Effector CD8-positive, alpha-beta T cell (primary cell): ENCODE measurements at places on chromosomes 7 and 10.

DNA sequence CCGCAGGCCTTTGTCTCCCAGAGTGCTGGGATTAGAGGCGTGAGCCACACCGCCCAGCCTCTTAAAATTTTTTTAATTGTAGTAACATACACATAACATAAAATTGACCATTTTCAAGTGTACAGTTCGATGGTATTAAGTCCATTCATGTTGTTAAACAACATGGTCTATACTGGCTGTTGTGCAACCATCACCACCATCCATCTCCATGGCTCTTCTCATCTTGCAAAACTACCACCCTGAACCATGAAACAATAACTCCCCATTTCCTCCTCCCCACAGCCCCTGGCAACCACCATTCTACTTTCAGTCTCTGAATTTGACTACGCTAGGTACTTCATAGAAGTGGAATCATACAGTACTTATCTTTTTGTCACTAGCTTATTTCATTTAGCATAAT, 7.9 kb upstream of the ZFYVE27 start:
- DNase-seq = no peak

- DNase-seq = peak; percentile 70
These were observed at the start of gene LFNG for GRCh38 chr7:2519119-2519930. LFNG (plus strand) TSS chr7:2519774; CDS start chr7:2519862, 88 bp downstream.

- no peak for DNase-seq
These were observed 4.1 kb upstream of the GTPBP4 start for GRCh38 chr10:983971-984655.

DNA sequence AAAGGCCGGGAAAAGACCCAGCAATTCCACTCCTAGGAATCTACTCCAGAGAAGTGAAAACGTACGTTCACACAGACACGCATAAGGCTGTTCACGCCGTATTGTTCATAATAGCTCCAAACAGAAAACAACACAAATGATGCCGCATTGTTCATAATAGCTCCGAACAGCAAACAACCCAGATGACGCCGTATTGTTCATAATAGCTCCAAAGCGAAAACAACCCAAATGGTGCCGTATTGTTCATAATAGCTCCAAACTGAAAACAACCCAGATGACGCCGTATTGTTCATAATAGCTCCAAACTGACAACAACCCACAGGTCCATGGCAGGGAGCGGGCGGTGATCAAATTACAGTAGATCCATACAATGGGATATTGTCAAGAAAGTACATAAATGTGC, 85.2 kb upstream of the DNAAF5 start:
- DNase-seq = no peak

GRCh38 chr10:104337521-104337984, 712 bp downstream of the ITPRIP start:
- no peak for DNase-seq

DNA sequence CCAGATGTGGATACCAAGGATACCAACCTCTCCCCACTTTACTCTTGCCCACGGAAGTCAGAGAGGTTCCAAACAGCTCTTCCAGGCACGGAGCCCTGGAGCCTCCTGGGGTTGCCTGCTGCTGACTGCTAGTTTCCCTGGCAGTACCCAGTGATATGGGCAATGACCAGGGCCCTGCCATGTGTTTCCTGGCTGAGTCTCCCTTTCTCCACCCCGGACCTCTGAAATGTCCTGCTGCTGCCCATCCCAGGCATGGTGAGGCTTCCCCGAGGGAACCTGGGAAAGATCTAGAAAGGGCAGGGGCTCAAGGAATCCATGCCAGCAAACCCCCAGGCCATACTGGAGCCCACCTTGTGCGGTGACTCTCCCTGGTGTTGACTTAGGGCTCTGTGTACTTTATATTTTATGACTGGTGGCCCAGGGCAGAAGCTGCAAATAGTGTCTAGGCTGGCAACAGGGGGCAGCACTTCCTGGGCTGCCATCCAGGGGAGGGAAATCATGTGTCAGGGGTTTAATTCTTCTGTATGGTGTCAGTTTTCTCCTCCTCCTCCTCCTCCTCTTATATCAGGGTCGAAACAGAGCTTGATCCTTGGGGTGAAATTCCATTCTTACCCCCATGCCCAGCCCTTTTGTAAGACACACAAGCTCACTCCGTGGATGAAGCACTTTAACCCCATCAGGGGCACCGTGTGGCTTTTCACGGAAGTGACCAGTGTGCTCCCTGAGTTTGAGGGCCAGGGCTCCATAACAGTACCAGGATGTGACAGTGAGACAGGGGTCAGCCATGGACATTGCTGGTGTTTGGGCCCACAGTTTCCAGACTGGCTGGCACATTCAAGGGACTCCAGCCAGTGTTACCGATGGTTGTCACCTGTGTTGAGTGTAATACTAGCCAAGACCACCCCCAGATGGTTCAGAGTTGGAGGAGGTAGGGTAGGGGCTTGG, 62.4 kb upstream of the GDF10 start:
- no peak for DNase-seq

DNA sequence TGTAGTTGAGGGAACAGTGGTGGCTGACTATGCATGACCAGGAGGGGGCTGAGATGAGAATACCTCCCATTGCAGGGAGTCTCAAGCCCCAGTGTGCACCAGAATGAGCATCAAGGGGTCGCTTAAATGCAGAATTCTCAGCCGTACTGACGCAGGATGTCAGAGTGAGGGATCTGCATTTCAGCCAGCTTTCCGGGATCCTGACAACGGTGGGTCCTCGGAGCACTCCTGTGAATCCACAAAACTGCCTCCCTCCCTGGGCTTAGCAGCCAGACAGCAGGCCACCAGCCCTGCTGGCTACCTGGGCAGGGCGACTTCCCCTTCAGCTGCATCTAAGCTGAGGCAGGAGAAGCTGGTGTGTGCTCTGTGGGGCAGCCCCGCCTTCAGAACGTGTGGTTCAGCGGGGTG, 21.8 kb upstream of the LOXL4 start:
- DNase-seq = no peak

GRCh38 chr10:119652361-119652730, 1.2 kb downstream of the BAG3 start:
- no peak for DNase-seq

DNA sequence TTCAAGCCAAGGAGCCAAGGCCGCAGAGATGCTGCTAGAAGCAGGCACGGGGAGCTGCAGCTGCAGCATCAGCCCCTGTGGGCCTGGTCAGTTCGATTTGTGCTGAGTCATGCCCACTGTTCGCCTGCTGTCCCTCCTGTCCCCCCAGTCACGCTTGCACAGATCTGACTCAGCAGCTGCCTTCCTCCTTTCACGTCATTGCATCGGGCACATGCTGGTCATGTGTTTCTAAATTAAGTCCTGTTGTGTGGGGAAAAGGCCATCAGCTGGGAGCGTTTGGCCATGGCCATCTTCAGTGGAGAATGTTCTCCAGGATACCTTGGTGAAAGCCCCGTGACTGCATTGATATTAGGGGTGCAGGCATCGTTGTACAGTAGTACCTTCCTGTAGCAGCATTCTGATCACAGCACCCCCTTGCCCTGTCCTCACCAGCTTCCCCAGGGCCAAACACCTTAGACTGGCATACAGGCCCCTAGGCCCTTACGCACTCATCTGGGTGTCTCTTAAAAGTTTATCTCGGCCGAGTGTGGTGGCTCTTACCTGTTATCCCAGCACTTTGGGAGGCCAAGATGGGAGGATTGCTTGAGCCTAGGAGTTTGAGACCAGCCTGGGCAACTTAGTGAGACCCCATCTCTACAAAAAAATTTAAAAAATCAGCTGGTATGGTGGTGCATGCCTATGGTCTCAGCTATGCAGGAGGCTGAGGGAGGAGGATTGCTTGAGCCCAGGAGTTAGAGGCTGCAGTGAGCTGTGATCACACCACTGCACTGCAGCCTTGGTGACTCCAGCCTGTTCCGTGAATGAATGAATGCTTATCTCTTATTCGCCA, 23.2 kb downstream of the POR start:
- no peak for DNase-seq
